Ureter (tissue), 1 donor: ENCODE measurements at places on chromosomes 3 and 15.

DNA sequence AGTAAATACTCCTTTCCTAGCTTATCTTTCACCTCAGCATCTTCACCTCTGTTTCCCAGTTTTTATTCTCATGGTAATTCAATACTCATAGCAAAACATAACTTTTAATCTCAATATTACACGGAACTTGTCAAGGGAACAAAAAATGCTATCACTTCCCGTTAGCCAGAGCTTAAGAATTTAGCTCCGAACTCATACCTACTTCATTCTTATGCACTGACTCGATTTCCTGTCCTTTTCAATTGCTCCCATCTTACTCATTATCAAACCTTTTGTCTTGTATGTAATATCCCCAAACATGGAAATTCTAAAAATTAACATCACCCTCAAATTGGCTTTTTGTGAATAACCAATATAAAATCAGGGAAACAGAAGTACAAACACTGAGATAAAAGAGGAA is 28.2 kb downstream of the MYEF2 start:
- DNase-seq, result no peak

GRCh38 chr3:158101335-158102241 is 4.6 kb downstream of the SHOX2 start:
- DNase-seq, result no peak

GRCh38 chr15:53328341-53328740 is 431.1 kb downstream of the WDR72 start:
- no peak for DNase-seq

DNA sequence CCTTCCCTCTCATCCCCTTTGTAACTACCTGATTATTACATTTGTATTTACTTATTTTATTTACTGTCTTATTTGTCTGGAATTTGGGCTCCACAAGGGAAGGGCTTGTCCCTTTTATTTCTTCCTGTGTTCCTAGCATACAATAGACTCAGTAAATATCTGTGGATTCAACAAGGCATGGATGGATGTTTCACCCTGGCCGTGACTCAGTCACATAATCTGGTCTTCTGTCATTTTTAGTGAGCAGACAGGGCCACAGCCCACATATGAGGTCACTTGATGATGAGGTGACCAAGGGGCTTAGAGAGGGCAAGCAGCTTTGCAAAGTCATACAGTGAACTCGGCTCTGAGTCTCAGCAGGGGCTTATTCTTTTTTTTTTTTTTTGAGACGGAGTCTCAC is 7.8 kb upstream of the DAG1 start:
- no peak for DNase-seq

DNA sequence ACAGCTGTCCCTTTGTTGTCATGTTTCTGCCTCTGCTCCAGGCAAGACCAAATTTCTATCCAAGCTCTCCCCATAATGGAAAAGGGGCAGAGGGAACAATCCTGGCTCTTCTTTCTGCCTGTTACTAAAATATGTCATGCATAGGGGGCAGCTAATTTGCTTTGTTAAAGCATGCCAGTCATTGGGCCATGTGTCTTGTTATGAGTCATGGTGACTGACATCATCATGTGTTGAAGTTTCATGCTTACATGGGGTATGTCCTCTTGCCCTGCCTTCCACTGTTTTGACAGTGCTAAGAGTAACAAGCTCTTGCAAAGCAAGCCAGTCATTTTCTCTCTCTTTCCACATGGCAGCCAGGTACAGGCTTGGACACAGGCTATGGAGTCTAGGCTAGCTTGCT is 268.9 kb downstream of the GABRB3 start:
- no peak for DNase-seq
